ENCODE measurements at places on chromosomes 16 and 17.

DNA sequence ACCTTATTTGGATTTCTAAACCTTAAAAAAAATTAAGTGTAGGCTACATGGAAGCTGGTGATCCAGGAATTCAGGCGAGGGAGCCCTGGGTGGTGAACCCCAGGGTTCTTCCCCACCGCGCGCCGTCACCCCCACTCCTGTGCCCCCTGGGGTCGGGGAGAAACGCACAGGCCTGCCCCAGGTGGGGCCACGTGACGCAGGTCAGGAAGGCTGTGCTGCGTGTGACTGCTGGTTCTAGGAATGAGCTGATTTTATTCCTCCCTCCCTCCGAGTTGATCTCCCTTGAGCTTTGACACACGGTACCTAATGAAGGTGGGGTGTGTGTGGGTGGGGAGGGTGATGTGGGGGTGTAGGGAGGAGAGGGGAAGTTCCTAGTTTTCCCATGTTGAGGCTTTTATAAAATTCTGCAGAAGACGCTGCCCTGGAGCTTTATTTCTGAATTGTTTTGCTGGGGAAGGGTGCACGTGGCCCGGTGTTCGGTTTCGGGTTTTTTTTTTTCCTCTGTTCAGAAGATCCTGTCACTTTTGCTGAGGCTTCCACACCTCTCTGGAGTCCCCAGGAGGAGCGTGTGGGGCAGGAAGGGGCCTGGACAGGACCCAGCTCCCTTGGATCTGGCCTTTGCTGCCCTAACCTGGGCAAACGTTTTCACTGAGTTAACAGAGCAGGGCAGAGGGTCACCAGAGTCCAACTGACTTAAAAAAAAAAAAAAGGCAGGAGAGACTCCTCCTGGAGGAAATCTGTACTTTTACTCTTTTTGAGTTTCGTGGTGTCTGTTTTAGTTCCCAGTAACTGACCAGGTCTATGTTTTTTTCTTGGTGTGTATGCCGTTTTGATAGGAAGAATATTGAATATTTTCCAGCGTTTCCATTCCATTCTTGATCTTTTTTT, 55.8 kb upstream of the GSE1 start:
- no peak for DNase-seq

- DNase-seq: no peak
These were observed 17.6 kb upstream of the CDH13 start for GRCh38 chr16:82609140-82609539.

DNA sequence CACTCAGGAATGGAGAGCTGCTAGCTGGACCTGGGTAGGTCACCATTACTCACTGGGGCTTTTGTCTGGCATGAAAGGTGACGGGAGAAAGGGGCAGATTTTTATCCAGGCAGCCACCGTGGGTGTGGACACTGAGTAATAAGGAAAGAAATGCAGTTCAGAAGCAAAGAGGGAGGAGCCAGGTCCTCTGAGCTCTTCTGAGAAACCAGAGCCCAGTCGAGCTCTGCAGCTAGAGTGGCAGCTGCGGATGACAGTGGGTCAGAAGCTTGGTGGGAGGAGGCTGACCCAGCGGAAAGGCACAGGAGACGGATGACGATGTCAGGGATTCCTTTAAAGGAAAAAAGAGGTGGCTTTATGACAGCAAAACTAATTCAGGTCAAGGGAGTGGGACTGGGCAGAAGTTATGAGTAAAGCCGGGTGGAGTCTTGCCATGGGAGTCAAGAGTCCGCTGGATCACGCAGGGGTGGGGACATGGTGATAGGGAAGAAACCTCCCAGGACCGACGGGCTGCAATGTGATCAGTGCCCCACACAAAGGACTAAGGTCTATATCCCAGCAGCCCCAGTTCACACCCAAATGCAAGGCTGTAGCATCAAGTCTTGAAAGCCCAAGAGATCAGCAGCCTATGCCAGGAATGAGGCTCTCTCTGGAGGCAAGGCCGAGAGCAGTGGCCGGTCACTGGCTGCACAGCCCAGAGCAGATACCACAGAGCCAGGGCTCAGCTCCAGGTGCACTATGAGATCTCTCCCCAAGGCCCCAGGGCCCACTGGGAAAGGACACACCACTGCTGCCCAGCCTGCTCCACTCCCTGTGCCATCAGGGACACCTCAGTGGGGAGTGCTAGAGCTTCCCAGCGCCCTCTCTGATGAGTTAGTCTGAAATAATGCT, 6.3 kb upstream of the MNT start:
- no peak for DNase-seq

DNA sequence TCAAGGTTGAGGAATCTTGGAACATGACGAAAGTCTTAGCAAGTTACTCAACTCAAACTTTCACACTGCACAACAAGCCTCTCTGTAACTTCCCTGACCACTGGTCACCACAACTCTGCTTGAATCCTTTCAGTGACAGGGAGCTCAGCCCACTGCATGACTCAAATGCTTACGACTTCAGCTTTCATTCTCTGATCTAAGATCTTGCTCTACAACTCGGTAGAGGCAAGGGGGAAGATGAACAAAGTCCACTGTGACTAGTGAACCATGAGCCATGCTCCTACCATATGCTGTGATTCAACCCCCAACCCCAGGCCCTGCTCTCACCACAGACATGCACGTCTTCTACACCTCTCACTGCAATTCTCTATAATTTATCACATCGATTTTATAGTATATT, 160.9 kb downstream of the SLC39A11 start:
- no peak for DNase-seq

DNA sequence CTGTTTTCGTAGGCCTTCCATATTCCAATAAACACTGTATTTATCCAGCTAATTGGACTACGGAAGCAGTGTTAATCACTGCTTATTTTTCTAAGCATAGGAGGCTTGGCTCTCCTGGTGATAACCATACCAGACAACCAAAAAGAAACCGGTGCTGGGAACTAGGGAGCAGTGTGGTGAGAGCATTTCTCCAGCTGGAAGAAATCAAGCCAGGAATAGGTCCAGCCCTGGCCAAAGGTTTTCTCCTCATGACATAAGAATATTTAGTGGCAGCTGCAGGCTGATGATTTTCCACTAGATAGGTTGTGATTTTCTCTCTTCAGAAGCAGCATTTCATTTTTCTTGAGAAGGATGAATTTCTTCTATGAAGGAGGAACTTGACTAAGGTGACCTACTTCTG, 141.5 kb downstream of the TRIM37 start:
- no peak for DNase-seq

DNA sequence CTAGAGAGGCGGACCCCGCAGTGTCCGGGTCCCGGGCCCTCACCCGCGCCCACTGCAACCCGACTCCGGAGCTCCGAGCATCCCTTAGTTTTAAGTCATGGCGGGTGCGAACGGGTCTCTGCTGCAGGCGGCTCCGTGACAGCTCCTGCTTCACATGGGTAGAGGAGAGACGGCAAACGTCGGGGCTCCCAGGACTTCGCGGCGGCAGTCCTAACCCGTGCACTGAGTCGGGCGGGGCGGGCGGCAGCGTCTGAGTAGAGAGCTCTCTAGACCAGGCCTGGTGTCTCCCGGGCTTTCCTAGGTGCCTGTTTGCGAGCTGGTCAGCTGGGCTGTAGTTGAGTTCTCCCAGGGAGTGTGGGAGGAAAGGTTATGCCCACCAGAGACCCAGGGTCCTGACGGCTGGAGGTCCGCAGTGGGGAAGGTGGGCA, 345 bp downstream of the TSC2 start:
- DNase-seq: no peak

DNA sequence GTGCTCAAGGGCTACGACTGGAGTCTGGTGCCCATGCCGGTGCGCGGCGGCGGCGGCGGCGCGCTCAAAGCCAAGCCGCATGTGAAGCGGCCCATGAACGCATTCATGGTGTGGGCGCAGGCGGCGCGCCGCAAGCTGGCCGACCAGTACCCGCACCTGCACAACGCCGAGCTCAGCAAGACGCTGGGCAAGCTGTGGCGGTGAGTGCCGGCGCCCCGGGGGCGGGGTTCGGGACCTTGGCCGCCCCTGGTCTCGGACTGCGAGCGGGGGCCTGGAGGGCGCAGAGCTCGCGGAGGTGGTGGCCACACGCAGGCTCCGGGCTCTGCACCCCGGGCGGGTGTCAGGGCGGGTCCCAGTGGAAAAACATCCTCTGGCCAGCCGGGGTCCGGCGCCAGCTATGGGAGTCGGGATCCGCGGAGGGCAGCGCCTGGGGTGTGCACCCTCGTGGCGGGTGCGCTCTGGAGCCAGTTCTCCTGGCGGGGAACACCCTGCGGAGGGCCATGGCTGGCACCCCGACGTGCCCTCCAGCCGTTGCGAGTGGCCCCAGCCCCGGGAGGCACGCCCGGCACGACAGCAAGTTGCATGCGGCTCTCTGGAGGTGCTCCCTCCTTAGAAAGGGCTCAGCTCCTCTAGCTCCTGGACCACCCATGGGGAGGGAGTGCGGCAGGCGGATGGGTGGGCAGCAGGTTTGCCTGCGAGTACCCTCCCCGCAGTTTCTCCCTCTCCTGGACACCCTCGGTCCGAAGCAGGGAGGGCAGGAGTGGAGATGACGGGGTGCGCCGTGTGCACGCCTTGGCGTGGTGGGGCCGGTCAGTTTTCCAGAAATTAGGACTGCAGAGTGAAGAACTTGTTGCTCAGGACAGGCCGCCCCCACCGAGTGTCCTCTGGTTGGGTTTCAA, 824 bp downstream of the SOX8 start:
- no peak for DNase-seq

GRCh38 chr17:82799591-82799990, 40.2 kb downstream of the ZNF750 start:
- DNase-seq: no peak

- DNase-seq: no peak
These were observed 4.2 kb upstream of the CMTM2 start for GRCh38 chr16:66575060-66575459.

DNA sequence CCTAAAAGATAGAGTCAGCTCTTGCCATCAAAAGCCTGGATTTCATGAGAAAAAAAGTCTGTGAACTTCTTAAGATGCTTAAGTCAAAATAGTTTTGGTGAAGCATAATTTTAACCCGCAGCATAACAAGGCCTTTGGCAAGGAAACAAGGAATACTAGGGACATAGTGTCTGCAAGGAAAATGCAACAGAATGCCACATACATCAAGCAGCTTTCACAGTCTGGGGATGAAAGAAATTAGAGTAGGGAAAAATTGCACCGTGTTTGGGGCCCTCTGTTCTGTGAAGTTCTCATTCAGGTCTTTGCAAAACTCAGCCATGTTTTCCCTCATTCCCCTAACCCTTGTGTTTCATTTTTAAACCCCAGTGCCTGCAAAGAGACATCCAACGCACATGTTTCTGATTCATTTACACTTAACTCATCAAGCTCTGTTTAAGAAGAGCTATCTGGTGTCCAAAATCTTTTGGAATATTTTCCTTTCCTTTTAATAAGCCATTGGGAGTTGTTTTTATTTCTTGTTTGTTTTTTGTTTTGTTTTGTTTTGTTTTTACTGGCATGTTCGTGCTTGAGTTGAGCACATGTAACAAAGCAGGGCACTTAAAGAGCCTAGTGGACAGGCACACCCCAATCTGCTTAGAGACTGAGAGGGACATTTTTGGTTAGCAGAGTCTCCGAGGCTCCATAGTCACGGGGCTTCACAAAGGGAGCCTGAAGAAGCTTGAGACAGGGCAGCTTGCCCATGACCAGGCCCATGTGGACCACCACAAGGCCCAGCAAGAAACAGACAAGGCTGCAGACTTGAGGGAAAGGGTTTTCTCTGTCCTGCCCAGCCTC, 116.5 kb downstream of the ANKFN1 start:
- DNase-seq: no peak

GRCh38 chr17:7408252-7408727, 645 bp downstream of the NLGN2 start:
- DNase-seq: no peak

- no peak for DNase-seq
These were observed 40.9 kb upstream of the ICAM2 start for GRCh38 chr17:64061178-64061898.

- DNase-seq: no peak
These were observed 174.1 kb downstream of the ZFHX3 start for GRCh38 chr16:72873853-72874252.

DNA sequence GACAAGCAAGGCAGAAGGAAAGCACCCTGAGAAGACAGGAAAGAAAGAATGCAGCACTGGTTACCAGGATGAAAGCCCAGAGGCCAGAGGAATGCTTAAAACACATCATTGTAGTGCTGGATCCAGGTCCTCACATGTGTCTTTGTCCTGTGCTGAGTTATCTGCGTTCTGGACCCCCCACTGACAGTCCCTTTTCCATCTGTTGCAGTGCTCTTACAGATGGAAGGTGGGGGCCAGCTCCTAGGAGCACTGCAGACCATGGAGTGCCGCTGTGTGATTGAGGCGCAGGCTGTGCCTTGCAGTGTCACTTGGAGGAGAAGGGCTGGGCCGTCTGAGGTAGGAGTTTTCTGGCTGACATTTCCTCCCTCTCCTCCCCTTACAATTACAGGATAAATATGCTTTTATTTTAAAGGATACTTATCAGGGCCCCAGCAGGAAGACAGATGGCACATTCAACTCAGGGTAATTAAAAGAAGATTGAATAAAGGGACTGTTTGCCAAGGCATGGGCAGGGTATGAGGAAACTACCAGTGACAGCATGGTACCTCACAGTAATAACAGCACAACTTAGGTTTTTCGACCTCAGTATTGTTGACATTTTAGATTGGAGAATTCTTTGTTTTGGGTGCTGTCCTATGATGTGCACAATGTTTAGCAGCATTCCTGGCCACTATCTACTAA, 3.0 kb downstream of the EME1 start:
- DNase-seq: no peak

GRCh38 chr16:75315539-75316306, 64.3 kb upstream of the BCAR1 start:
- DNase-seq: no peak

DNA sequence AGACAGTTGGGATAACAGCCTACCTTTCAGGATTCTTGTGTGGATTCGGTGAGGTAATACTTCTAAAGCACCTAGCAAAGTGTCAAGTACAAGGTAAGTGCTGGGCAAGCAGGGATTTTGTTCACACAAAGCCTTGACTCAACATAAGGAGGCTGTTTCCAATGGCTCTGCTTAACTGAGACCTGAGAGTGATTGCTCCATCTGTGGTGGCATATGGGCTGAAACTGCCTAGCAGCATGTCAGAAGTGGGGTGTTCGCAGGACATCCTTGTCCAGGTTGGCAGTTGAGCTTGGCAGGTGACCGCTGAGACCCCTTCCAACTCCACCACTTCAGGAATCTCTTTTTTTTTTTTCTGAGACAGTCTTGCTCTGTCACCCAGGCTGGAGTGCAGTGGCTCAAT, 19.8 kb downstream of the IL4R start:
- DNase-seq: no peak

DNA sequence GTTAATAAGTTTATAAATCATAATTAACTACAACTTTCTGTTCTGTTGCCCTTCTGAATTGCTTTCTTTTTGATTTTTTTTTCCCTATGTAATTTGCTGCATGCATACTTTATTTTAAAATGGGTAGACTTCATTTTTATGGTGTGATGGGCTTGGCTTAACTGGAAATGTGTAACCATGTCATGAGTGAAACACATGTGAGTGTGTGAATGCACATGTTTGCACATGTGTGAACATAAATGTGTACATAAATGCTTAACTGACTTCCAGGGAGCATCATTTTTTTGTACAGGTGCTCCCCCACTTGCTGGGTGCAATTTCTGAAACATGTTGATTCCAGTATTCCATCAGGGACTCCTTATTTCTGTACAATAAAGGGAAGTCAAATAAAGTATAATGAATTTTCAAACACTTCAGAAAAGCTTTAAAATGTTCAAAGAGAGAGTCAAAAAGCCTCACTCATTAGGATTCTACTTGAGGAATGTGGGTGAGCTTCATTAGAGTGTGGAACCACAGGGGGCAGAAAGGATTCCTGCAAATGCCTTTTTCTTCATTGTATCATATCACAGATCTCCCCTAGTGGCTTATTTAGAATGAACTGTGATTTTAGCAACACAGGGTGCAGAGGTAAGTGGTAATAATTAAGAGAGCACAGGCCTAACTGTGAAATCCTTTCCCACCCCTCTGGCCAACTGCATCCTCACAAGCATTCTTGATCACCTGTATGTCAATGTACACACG, 31.7 kb upstream of the CDH11 start:
- no peak for DNase-seq
